ENCODE measurements at places on chromosomes 2 and 18.

DNA sequence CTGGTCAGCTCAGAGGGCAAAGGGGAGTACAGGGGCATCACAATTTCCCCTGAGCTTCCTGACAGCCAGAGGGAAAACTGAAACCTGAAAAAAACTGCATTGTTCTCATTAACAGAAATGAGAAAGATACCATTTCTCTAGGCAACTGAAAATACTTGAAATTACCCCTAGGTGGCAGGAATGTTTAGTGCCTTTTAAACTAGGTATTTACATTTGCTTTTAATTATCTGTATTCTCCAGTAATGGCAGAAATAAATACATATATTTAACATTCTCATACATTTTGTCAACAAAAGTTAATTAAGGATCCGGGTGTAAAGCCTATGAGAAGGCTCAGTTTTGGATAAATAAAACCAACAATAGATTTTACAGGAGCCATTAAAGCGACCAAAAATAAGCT lies 34.5 kb downstream of the RPL31 start:
- no peaks in the 10 kb centered on the region for H3K36me3 ChIP-seq
- H3K4me3 ChIP-seq: no peak overlapping the region
- DNase-seq: no peak
- no peaks in the 10 kb centered on the region for H3K4me1 ChIP-seq

GRCh38 chr2:80591233-80591632 lies 286.7 kb upstream of the LRRTM1 start:
- no peaks in the 10 kb centered on the region for H3K4me1 ChIP-seq
- H3K36me3 ChIP-seq: no peaks in the 10 kb centered on the region
- H3K27me3 ChIP-seq: no peaks in the 10 kb centered on the region
- DNase-seq: no peak

GRCh38 chr2:70999362-70999761 lies 4.7 kb upstream of the TEX261 start:
- H3K4me3 ChIP-seq: no peak overlapping the region
- H3K27me3 ChIP-seq: no peaks in the 10 kb centered on the region
- no peaks in the 10 kb centered on the region for H3K36me3 ChIP-seq
- H3K27ac ChIP-seq: no peak overlapping the region
- peaks cover 10% of the 10 kb centered on the region for H3K4me1 ChIP-seq

- H3K4me3 ChIP-seq: no peak overlapping the region
- DNase-seq: no peak
- no peaks in the 10 kb centered on the region for H3K27me3 ChIP-seq
- no peaks in the 10 kb centered on the region for H3K4me1 ChIP-seq
- H3K27ac ChIP-seq: no peak overlapping the region
These were observed 82.6 kb downstream of the PKP4 start for GRCh38 chr2:158539176-158540005.

DNA sequence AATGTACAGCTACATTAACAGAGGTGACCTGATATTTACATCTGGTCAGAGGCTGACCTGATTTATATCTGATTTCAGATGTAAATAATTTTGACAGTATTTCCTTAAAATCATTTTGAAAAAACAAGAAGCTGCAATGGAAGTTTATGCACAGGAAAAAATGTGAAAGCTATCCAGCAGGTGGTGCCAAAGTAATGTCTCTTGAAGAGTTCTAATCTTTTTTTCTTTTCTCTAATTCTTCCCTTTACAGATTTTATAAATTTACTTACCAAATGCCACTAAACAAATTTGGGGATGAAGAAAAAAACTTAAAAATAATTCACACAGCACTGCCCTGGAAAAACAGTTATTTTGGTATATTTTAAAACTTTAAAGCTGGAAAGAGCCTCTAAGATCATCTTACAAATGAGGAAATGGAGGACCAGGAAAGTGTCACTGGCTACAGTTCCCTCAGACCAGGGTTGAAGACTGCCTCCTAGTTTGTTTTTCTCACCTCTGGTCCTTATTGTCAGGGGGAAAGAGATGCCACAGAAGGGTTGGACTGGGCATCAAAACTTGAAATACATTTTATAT lies 16.4 kb upstream of the FBLN7 start:
- no peaks in the 10 kb centered on the region for H3K4me1 ChIP-seq
- no peak overlapping the region for H3K4me3 ChIP-seq

DNA sequence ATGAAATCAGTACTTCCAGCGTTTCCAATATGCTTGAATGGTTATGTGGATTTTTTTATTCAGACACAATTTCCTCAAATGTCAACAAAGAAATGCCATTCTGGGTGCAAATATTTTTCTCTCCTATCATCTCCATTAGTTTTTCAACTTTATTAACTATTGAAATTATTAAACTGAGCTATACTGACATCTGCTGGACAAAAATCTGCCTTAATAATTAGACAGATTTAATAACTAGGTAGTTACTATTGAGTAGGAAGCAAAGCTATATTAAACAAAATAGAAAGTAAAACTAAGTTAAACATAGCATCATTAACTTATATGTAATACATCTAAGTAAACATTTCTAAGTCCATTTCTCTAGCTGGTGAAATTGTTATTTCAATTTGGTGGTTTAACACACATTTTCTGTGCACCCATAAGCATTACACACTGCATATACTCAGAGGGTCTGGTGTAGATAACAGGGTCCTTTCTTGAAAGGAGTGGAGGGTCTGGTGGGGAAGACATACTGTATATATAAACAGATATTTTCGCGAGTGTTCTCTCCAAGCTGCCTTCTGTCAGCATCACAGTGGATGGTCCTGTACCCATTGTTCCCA lies 77.0 kb downstream of the LANCL1 start:
- DNase-seq: no peak
- H3K4me3 ChIP-seq: no peak overlapping the region
- no peak overlapping the region for H3K27ac ChIP-seq
- no peaks in the 10 kb centered on the region for H3K4me1 ChIP-seq
- H3K27me3 ChIP-seq: no peaks in the 10 kb centered on the region

DNA sequence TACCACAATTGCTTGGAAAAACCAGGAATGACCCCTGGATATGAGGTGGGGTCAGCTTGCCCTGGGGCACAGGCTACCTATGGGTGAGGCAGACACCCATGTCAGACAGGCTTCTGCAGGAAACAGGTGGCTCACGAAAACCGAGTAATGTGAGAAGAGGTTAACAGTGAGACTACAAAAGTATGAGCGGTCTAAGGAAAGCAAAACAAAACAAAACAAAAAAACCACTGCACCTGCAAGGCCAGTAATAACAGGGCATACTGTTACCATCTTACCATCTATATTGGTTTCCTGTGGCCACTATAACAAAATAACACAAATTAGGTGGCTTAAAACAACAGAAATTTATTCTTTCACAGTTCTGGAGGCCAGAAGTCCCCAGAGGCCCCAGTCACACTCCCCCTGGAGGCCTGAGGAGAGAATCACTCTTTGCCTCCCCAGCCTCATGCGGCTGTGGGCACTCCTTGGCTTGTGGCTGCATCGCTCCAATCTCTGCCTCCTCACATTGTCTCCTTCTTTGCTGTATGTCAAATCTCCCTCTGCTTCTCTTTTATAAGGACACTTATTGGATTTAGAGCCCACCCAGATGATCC lies 86.6 kb upstream of the EPC2 start:
- H3K36me3 ChIP-seq: no peaks in the 10 kb centered on the region
- H3K27me3 ChIP-seq: no peaks in the 10 kb centered on the region
- H3K4me3 ChIP-seq: no peak overlapping the region
- no peak for DNase-seq
- H3K27ac ChIP-seq: no peak overlapping the region

DNA sequence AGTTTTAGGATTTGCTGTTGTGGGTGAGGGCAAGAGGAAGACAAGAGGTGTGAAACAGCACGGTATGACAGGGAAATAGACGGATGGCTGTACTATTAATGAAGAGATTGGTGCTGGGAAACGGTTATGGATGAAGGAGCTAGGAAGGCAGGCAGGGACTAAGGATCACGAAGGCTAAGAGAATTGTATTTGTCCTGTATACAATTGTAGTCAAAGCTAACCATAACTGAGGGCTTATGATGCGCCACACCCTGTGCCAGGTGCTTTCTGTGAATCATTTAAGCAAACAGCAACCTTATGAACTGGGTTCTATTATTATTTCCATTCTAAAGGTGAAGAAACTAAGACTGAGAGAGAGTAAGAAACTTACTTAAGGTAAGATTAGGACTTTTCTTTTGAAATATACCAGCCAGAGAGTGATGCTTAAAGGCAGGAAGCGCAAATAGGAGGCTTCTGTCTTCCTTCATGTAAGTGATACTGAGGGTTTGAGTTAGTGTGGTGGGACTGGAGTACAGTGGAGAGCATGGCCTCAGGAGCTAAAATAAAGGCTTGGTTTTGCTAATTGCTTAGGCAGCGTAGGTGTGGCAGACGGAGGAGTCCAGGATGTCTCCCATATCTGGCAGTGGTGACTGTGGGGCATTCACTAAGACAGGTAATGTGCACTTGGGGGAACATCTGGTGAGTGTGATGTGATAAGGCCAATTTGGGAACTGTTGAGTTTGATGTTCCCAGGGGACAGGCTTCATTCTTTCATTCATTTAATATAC lies 85.8 kb downstream of the PLEKHM3 start:
- peaks cover 1% of the 10 kb centered on the region for H3K4me1 ChIP-seq
- DNase-seq: no peak
- H3K4me3 ChIP-seq: no peak overlapping the region
- H3K36me3 ChIP-seq: no peaks in the 10 kb centered on the region
- H3K27ac ChIP-seq: no peak overlapping the region

DNA sequence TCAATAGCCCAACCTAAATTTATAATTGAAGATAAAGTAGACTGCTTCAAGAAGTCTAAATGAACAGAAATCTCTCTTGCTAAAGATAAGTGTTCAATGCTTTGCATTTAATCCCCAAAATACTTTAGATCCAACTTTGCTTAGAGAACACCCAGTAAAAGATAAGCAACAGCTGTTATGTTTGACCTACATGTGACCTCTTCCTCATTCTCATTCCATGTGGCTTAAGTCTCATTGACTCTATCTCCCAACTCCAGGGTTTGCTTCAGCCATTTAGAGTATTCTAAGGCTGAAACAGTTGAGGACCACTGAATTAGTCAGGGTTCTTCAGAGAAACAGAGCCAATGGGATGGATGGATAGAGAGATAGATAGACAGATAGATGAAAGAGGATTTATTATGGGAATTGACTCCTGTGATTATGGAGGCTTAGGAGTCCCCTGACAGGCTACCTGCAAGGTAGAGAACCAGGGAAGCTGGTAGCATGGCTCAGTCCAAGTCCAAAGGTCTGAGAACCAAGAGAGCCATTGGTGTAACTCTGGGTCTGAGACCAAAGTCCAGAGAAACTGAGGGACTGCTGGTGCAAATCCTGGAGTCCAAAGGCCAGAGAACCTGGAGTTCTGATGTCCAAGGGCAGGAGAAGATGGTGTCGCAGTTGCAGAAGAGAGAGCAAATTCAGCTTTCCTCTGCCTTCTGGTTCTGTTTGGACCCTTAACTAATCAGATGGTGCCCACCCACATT lies 32.1 kb downstream of the CRYGD start:
- no peaks in the 10 kb centered on the region for H3K36me3 ChIP-seq
- H3K27ac ChIP-seq: no peak overlapping the region
- no peak overlapping the region for H3K4me3 ChIP-seq
- no peaks in the 10 kb centered on the region for H3K27me3 ChIP-seq
- DNase-seq: no peak

GRCh38 chr2:16840496-16841172 lies 175.0 kb upstream of the CYRIA start:
- DNase-seq: no peak
- no peak overlapping the region for H3K4me3 ChIP-seq
- no peaks in the 10 kb centered on the region for H3K4me1 ChIP-seq
- no peak overlapping the region for H3K27ac ChIP-seq

GRCh38 chr2:100513650-100514049 lies 43.4 kb downstream of the NMS start:
- H3K36me3 ChIP-seq: no peaks in the 10 kb centered on the region
- no peaks in the 10 kb centered on the region for H3K4me1 ChIP-seq
- H3K27ac ChIP-seq: no peak overlapping the region

DNA sequence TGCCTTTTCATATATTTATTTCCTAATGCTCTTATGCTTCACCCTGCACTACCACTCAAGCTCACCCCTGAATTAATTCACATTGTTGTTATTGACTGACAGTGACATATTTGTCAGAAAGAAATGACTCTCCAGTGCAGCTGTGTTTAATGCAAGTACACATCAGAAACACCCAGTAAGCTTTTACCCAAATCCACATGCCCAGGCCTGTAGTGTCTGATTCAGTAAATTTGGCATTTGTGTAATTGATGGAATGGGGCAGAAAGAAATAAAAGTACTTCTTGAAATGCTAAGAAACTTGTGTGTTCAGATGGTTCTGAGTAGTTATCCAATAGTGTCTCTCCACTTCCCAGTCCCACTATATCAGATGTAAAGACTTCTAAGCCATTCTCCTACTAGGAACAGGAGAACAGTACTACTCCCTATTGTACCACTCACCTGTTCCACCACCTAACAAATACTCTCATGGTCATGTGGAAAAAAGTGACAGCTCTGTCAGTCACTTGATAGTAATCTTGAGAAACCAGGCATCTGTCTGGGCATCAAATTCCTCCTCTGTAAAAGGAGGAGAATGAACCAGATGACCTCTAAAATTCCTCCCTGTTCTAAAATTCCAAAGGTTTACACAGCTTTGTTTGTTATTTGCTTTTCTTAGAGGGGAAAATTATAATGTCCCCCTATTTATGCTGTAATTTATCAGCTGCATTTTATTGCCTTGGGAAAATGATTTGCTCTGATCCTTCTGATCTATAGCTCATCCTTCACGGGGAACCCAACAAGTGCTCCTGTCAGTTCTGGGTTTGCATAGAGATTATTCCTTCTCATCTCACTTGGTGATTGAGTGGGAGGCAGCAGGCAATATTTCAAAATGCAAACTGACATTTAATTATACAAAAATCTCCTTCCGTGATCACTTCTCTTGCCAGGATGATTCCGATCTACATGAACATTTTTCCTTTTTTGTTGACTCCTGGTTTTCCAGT lies 70.9 kb downstream of the ZNF385B start:
- no peaks in the 10 kb centered on the region for H3K36me3 ChIP-seq
- H3K27me3 ChIP-seq: no peaks in the 10 kb centered on the region
- no peak for DNase-seq
- no peak overlapping the region for H3K27ac ChIP-seq

GRCh38 chr2:5360081-5360480 lies 332.1 kb upstream of the SOX11 start:
- no peaks in the 10 kb centered on the region for H3K36me3 ChIP-seq
- no peak overlapping the region for H3K27ac ChIP-seq
- H3K27me3 ChIP-seq: no peaks in the 10 kb centered on the region
- no peak overlapping the region for H3K4me3 ChIP-seq
- no peaks in the 10 kb centered on the region for H3K4me1 ChIP-seq

DNA sequence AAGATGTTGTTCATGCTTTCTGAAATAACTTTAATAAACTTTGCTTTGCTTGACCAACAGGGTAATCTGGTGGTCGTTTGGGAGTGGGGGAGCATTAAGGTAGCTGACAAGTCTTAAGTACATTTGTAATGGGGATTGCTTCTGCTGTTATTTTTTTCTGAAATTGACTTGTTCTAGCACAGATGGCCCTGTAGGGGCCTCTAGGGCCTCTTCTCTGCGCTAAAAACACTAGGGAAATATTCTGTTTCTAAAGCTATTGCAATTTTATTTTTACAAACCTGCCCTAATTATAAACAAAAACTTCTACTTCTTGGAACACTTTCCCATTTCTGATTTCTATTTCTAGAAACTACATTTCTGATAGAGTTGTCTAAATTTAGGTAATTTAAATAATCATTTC lies 191.3 kb upstream of the KCNJ3 start:
- no peaks in the 10 kb centered on the region for H3K4me1 ChIP-seq
- DNase-seq: no peak
- no peak overlapping the region for H3K27ac ChIP-seq
- H3K4me3 ChIP-seq: no peak overlapping the region
- H3K36me3 ChIP-seq: no peaks in the 10 kb centered on the region
- H3K27me3 ChIP-seq: no peaks in the 10 kb centered on the region

GRCh38 chr2:206845877-206846276 lies 80.5 kb downstream of the FASTKD2 start:
- no peak for DNase-seq
- H3K27ac ChIP-seq: no peak overlapping the region
- no peaks in the 10 kb centered on the region for H3K4me1 ChIP-seq
- no peak overlapping the region for H3K4me3 ChIP-seq
- no peaks in the 10 kb centered on the region for H3K27me3 ChIP-seq

Data from H1 (cell line).